ENCODE measurements at places on chromosomes 16 and 17.
A peak's percentile ranks its signal among the peaks of the same experiment; 100 is the strongest.

- no peak for DNase-seq
These were observed 151.3 kb downstream of the CYB561 start for GRCh38 chr17:63294776-63295175.

DNA sequence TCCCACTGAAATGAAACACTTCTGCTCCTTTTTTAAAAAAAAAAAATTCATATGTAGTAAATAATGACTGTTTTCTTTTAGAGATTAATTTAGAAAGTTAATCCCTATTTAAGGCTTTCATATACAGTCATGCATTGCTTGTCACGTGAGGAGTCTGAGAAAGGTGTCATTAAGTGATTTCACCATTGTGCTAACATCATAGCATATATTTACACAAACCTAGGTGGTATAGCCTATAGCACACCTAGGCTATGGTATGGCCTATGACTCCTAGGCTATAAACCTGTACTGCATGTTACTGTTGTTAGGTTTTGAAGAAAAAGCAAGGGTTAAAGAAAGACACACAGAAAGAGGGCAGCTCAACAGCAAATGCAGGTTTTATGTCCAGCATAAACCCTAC lies 13.7 kb downstream of the PPY start:
- no peak for DNase-seq

DNA sequence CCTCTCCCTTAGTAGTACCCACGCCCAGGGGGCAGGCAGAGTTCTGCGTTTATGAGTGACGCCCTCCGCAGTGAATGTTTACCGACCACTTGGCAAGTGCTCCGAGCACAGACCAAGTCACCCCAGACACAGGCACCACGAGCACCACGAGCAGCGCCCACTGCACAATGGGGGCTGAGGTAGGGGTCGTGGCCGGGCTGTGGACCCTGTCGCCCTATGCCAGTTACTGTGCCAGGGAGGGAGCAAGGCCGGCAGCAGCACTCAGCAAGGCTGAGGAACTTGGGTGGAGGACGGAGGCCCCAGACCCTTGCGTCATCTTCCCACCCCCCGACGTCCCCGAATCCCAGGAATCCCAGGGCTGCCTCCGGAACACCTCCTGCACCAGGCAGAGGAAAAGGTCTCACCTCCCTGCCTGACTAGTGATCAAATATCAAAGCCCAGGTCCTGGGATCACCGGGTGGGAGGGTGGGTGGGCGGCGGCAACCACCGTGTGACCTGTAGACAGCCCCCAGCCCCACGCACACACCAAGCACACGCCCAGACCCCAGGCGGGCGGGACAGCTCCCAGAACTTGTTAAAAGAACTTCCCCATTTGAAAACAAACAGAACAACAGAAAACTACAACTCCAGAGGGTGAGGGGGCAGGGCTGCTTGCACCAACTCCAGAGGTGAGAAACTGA lies 5.4 kb downstream of the VASN start:
- no peak for DNase-seq

DNA sequence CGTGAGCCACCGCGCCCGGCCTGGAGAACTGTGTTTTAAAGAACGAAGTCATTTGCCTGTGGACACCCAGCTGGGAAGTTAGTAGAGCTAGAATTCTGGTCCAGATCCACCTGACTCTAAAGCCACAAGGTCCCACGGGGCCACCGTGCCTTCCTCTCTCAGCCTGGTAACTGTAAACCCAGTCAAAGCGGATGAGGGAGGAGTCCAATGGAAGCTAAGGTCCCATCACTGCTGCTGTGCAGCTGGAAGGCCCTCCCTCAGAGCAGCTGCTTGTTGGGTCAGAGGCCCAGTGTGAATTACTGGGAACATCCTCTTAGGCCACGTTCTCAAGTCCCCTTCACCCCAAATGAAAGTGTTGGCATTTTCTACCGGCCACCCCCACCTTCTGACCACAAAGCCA lies 48.8 kb upstream of the CACNG5 start:
- DNase-seq, result no peak

GRCh38 chr16:425740-426114 lies 278 bp downstream of the RAB11FIP3 start:
- no peak for DNase-seq

DNA sequence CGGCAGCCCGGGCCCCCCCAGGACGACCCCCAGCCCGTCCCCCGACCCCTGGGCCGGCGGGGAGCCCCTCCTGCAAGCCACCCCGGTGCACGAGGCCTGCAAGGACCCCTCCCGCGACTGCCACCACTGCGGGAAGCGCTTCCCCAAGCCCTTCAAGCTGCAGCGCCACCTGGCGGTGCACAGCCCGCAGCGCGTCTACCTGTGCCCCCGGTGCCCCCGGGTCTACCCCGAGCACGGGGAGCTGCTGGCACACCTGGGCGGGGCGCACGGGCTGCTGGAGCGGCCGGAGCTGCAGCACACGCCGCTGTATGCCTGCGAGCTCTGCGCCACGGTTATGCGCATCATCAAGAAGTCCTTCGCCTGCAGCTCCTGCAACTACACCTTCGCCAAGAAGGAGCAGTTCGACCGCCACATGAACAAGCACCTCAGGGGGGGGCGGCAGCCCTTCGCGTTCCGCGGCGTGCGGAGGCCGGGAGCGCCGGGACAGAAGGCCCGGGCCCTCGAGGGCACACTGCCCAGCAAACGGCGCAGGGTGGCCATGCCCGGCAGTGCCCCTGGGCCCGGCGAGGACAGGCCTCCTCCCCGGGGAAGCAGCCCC lies 15.6 kb upstream of the ZFPM1 start:
- peak; percentile 46 for DNase-seq

- no peak for DNase-seq
These were observed 28.7 kb upstream of the DDX52 start for GRCh38 chr17:37671824-37672547.

- DNase-seq, result no peak
These were observed 22.5 kb downstream of the SLC6A2 start for GRCh38 chr16:55678161-55678821.

DNA sequence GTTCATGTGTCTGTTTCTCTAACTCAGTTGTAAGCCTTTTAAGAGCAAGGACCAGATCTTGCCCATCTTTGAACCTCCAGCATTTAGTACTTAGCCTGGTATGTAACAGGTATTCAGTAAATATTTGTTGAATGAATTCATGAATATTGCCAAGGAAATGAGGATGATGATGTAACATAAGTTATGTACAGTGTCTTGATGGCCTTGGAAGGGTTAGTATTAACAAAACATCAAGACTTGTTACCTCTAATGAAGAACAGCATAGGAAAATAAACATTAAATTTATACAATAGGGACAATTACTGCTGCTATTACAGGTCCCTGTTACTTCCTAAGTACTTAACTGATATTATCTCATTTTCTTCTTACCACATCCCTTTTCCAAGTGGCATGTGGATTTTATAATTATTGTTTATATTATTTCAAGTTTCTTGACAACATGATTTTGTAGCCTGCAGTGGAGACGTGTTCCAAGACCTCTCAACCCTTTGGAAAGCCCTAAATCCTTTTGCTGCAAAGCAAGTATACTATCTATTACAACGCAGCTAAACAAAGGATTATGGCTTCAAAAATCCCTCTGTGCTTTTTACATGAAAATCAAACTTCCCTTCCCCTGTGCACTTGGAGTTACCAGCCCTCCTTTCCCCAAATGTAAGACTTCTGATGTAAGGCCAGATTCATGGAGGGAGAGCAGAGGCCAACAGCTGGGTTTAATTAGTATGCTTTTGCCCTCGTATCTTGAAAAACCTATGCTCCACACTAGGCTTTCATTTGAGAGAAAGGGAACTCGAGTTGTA lies 77.4 kb upstream of the SMIM36 start:
- DNase-seq, result no peak

DNA sequence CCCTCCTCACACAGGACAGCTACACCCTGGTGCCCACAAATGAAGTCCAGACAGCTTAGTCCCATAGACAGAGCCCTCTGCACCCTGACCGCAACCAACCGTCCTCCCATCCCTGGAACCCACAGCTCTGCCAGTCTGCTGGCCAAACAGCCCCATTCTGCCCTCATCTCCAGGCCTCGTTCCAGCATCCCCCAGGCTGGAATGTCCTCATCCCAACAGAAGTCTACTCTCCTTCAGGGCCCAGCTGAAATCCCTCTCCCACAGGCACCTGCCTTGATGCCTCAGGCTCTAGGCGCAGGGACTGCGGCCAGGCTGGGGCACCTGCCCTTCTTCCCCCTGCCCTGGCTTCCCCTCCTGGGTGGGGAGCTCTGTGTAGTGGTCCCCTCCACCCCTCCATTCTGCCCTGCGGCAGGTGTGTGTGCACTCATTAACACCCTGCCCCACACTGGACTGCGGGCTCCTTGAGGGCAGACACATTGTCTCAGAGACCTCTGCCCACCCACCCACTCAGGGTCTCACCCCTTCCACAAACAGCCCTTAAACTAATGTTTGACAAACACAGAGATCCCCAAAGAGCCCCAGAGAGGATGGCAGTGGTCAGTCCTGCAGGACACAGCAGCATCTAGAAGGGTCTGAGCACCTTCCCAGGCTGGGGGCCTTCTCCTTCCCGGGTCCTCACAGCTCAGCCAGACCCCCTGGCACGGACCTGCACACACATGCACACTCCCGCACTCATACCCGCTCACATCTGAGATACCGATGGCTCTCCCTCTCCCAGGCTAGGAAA lies 820 bp downstream of the GRIN2C start:
- no peak for DNase-seq

GRCh38 chr16:67086822-67087221 lies 22.9 kb upstream of the PHAF1 start:
- no peak for DNase-seq

DNA sequence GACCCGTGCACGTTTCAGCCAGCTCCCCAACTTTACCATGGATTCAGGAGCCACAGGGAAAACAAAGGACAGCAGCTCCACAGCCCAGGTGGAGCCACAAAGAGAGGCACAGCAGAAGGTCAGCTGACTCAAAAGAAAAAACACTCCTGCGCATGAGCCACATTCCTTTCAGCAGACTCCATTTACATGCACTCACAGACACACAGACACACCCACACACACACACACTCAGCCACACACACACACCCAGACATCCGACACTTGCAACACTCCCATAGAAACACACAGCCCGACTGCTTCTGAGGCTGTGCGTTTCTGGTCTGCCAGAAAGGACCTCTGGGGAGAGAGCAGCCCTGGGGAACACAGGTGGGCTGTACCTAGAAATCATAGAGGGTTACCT lies 2335.5 kb downstream of the TP53TG3F start:
- no peak for DNase-seq

- no peak for DNase-seq
These were observed 3.9 kb upstream of the FSCN2 start for GRCh38 chr17:81524039-81524864.

GRCh38 chr17:66351033-66351432 lies 48.6 kb downstream of the PRKCA start:
- no peak for DNase-seq

DNA sequence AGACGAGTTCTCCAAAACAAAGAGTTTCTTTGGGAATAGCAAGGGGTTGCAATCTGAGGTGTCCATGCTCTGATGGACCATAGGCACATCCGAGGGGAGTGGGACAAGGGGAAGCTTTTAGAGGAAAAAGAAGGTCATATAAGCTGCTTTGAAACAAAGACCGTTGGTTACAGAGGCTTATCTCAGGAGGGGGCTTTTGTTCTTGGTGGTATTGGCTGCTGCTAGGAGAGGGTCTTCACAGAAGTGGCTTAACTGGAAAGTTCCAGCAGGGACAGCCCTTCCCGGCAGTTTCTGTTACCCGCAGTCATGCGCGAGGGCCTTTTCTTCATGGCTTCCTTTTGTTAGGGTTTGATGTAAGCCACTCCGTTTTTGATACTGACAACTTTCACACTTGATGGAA lies 76.0 kb downstream of the RAP1GAP2 start:
- no peak for DNase-seq

- DNase-seq, result peak; percentile 55
These were observed 26.5 kb upstream of the NF1 start for GRCh38 chr17:31068291-31068690.

GRCh38 chr16:875182-876040 lies 74.9 kb upstream of the GNG13 start:
- no peak for DNase-seq

DNA sequence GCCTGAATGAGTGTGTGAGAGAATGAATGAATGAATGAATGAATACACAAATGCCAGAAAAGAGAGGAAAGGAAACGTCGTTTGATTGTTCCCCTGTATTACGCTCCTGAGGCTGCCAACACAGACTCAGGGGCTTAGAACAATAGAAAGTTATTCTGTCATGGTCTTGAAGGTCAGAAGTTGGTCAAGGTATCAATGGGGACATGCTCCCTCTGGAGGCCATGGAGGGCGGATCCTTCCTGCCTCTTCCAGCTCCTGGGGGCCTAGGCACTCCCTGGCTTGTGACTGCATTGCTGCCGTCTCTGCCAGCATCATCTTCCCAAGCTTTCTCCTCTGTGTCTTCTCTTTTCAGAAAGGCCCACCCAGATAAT lies 1.5 kb upstream of the SLC38A8 start:
- no peak for DNase-seq

- DNase-seq, result no peak
These were observed 34.1 kb downstream of the SRL start for GRCh38 chr16:4207683-4208340.

GRCh38 chr17:68509141-68510057 lies 2.8 kb upstream of the PRKAR1A start:
- no peak for DNase-seq

DNA sequence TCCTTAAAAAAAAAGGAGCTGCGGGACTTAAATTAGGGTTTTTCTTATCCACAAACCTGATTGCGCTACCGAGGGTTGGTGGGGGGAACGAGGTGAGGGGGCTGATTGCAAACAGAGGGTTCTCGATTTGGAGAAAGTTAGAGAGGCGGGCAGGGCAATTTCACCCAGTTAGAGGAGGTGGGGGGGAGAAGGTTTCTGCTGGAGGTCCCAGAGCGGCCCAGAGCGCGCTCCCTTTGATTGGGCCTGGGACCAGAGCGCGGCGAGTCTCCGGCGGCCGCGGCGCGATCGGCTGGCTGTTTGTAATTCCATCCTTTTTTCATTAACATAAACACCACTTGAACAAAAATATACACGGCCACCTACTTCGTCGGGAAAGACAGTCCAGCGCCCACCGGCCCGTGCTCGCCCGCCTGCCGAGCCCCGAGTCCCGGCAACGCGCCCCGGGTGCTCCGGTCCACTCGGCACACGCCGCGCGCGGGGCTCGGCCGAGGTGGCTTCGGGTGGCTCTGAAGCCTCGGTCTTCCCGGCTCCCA lies 13.3 kb upstream of the FOXF1 start:
- DNase-seq, result no peak

GRCh38 chr17:27807567-27808470 lies 7.5 kb upstream of the NOS2 start:
- DNase-seq, result peak; percentile 49

DNA sequence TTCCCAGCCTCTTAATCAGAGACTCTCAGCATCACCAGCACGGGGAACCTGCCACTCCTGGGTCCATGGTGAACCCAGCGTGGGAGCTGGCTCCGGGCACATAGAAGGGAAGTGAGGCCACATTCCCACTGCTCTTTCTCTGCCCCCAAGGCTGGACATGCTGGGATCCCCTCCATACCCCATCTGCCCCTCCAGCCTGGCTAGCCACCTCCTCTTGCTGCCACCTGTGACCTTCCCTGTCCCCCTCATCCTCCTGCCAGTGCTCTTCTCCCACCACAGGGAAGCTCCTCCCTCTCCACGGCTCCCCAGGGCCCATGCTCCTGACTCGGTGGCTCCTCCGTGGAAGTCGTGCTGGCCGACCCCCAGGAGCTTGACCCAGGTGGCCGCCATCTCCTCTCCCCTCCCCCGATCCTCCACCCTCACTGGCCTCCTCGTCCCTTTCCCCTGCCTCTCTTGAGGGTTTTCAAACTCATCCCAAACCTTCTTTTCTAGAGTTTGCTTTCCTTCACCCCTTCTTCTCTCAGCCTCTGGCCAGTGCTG lies 139.1 kb upstream of the CHMP6 start:
- no peak for DNase-seq

GRCh38 chr16:68374961-68375660 lies 64.3 kb downstream of the PRMT7 start:
- DNase-seq, result no peak

Data from stimulated activated CD4-positive, alpha-beta T cell treated with anti-CD3 and anti-CD28 coated beads, Interleukin-15, amount 100 ng/mL, for 48 hours (primary cell).